ENCODE measurements at places on chromosomes 6 and 20.

DNA sequence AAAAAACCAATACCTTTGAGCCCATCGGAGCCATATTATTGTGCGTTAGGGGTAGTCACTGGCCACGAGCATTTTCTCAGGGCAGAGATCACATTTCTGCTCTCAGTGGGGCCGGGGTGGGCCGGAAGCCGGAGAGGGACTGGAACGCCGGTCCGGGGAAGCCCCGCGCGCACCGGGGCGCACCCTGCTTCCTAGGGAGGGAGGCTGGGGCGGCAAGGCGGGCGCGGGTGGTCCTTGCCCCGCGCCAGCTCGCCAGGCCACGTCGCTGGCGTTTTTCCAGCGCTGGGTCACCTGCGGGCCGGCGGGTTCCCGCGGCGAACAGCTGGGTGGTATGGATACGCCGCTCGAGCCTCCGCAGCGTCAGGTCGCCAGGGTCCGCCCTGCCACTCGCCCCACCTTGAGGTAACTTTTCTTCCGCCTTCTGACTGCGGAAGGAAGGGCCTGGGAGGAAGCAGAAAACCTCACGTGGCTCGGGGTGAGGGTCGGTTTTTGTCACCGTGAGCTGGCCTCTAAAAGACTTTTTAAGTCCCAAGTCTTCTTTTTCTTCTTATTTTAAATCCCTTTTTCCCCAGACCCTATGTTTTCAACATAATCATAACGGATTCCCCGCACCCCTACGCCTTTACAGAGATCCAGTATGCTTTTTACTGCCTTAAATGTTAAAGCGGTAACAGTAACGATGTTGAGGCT lies 2.7 kb upstream of the EEF1A1 start:
- DNase-seq: peak; percentile 65

DNA sequence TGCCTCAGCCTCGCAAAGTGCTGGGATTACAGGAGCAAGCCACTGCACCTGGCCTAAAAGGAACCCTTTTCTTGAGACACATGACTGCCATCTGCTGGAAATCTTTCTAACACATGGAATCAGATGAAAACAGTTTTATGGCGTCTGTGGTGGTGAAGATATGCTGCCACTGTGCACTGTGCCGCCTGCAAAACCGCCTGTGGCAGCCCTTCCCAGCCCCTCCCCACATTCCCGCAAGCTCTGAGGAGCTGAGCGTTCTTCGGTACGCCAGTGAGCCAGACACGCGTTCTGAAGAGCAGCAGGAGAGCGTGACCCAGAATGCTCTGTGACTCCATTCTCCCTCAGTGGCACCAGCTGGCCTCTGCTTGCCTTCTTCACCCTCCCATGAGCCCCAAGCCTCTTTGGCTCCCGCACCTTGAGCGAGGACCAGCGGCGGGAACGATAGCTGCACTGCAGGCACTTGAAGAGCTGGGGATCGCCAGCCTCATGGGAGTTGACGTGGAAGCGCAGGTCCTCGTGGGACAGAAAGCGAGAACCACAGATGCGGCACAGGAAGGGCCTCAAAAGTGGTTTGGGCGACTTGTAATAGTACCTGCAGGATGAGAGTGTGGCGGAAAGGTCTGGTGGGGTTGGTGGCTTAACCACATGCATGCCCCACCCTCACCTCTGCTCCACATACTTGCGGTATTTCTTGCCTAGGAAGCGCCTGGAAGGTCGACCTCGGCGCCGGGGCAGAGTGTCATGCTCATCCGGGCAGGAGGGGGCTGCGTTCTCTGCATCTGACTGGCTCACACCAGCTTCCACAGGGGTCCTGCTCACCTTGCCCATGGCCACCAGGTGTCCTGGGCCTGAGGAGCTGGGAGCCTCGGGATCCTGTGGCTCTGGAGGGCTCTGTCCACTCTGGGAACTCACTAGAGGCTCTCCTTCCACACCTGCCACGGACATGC lies 8.7 kb downstream of the ZNF335 start:
- no peak for DNase-seq

DNA sequence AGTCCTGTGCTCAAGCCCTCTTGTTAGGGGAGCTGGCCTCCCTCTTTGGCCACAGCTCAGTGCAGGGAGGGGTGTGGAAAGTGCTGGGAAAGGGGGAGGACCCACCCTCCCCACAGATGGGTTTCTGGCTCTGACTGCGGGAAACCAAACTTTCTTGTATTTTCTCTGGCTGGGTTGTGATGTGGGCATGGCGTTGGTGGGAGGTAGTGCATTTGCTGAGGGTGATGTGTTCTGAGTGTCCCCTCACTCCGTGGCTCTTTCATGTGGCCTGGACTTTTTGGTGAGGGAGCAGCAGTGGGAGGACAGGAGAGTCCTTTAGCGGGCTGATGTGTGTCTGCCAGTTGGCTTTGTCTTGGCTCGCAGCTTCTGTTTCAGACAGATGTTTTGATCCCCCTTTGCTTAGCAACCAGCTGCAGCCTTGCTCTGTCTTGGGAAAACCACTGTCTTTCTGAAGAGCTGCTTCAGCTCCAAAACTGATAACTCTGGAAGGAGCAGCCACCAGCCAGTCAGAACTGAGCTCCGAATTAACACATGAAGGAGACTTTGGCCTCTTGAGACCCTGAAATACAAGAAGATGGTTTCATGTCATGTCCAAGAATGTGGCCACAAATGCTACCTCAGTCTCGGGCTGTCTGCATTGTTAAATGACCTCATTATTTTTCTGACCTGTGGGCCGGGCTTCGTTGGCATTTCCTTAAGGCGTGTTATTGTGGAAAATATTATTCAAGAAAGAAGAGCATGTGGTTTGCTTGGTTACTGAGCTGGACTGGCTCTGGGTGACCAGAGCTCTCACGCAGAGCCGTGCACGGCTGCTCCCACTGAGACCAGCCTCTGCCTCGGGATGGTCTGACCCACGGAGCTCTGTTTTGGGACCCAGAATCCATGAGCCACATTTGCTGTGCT lies 21.5 kb downstream of the SYNJ2 start:
- DNase-seq: no peak

DNA sequence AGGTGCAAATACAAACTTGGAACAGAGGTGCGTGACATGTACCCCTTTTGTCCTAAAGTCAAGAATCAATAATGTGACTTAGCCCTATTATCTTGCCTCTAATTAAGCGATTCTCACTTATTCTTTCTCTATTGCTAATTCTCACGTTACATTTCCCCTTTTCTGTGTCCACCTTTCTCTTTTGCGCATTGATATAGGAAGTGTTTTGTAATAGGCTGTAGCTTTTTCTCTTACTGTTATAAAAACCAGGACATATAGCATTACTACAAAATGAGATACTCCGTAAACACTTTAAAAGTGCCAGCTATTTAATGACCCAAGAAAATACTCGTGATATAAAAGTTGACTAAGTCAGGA lies 669 bp upstream of the TMEM30A start:
- DNase-seq: no peak

DNA sequence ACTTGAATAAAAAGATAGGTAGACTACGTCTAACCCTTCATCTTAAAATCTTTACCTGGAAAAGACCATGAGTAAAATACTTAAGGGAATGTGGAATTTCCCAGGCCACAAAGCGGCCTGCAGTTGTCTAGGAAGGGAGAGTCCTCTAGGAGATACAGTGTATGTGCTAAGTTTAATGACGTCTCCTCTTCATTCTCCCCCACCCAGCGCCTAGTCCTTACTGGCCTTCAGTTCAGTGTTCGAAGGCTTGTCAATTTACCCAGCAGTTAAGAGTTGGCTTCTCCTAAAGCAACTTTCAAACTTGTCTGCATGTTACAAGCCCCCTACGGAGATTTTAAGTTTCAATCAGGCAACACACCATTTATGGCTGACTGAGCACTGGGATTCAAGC lies 35.2 kb downstream of the HFE start:
- no peak for DNase-seq

GRCh38 chr6:168124921-168125320 lies 45.9 kb upstream of the FRMD1 start:
- DNase-seq: no peak

DNA sequence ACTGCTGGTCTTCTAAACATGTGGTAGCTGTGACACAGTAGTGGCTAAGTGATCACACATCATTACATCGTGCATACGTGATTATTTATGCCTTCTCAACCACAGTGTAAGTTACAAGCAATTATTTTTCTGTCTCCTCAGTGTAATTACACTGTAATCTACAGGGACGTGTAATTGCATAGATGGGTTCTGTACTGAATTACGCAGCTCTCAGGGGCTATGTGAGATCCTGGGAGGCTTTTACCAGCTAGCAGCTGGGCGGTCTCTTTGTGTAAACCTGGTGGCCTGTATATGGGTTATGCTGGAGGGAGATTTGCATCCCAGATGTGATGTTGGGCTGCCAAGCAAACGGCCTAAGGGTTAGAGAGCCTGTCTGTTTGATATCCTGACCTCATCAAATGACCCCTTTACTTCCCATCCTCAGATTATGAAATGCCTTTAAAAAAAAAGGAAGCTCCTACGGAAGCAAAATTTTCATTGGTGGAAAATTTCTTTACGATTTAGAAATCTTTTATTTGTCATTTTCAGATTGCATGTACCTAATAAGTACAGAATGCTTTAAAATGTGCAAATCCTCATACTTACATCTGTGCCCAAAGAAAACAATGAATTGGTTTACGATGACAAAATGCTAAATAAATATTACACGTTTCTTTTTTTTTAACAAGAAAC lies 402.8 kb upstream of the JAG1 start:
- no peak for DNase-seq

- no peak for DNase-seq
These were observed 36.9 kb downstream of the STK38 start for GRCh38 chr6:36510365-36510764.

DNA sequence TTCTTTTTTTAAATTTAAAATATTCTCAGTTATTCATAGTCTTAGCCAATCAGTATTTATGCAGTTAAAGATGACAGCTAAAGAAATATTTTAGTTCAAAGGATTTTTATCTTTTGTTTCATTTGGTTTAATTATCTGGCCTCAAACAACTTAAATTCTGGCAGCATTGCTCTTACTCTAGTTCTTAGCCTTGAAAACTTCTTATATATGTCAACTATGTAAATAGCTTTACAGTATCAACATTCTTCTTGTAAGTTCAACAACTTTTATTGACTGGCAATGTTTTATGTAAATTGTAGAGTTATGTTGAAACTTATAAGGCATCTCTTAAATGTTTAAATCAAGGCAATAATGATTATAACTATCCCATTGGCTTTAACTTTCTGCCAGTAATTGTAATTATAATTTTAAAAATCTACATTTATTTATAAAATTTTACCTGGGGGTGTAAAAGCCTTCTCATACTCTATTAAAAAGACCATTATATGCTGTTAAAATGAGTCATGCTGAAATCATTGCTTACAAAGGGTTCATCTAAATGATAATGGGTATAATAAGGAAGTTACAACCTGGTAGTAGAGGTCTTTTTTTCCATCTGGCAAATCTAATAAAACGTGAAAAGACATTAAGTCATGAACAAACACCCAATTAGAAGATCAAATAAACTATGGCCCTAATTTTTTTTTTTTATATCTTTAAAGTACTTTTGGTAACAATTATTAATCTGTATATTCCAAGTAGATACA lies 45.8 kb upstream of the FAM184A start:
- DNase-seq: no peak

DNA sequence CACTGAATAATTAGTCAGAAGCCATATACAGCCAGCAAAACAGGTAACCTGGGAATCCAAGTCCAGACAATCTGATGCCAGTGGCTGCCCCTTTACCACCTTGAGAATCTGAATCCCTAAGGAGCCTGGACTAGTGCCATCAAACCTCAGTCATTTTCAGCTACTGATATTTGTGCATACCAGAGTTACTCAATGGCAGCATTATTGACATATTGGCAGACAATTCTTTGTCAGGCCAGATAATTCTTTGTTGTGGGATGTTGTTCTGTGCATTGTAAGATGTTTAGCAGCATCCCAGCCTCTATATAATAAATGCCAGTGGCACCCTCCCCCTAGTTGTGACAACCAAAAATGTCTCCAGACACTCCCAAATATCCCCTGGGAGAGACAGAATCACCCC lies 3.2 kb upstream of the EIF2S2 start:
- no peak for DNase-seq

GRCh38 chr20:17759449-17759848 lies 59.7 kb downstream of the BANF2 start:
- DNase-seq: no peak

GRCh38 chr6:105824732-105825131 lies 261.4 kb upstream of the PRDM1 start:
- no peak for DNase-seq

- no peak for DNase-seq
These were observed 67.2 kb downstream of the DTNBP1 start for GRCh38 chr6:15595461-15596173.

- DNase-seq: no peak
These were observed 720.7 kb upstream of the ADGRB3 start for GRCh38 chr6:67914419-67914818.

- DNase-seq: no peak
These were observed 155.7 kb upstream of the PRSS16 start for GRCh38 chr6:27091661-27092315.

DNA sequence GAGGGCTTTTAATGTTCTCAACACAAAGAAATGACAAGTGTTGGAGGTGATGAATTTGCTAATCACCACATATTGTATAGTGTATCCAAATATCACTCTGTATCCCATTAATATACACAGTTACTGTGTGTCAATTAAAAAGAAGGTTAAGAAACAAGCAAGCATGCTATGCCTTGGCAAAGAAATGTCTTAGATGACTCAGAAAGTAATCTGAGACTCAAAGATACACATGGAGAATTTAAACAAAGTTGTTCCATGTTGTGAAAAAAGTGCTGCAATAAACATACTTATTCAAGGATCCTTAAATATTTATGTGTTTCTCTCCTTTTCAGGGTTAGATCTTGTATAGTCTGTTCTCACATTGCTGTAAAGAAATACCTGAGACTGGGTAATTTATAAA lies 300.9 kb downstream of the DHX35 start:
- DNase-seq: no peak

GRCh38 chr6:16783509-16783908 lies 22.2 kb upstream of the ATXN1 start:
- DNase-seq: no peak

DNA sequence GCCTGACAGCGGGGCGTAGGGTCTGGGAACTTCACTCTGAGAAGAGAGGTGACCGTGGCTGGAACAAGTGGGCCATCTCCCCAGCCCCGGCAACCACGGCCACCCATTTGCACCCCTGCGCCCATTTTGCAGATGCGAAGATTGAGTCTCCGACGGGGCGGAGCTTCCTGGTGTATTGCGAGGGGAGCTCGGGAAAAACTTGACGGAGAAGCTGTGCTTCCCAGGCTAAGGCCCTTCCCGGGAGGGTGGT lies 653 bp downstream of the ZNF335 start:
- no peak for DNase-seq

GRCh38 chr20:21113697-21114096 lies 7.5 kb upstream of the LINC00237 start:
- DNase-seq: no peak

DNA sequence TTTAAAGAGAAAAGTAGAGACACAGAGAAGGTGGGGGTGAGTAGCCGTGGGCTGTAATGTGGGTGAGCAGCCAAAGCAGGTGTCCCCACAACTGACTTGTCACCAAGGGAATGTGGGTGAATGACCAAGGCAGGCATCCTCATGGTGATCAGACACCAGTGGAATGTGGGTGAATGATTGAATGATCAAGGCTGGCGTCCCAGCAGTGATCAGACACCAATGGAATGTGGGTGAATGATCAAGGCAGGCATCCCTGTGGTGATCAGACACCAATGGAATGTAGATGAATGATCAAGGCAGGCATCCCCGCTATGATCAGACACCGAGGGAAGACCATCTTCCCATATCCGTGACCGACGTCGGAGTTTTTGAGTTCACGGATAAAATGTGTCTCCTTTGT lies 49.8 kb upstream of the OR14J1 start:
- no peak for DNase-seq
